ENCODE measurements at places on chromosomes 1 and 21.

DNA sequence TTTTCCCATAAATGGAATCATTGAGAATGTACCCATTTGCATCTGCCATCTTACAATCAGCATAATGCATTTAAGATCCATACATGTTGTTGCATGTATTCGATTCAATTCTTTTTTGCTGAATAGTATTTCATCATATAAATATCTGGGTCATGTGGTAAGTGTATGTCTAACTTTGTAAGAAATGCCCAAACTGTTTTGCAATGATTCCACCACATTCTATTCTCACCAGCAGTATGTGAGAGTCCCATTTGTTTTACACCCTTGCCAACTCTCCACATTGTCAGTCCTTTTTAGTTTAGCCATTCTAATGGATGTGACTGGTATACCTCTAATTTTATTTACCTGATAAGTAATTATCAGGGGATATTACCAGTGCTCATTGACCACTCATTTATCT, 115.8 kb upstream of the PBX1 start:
- DNase-seq: no peak

DNA sequence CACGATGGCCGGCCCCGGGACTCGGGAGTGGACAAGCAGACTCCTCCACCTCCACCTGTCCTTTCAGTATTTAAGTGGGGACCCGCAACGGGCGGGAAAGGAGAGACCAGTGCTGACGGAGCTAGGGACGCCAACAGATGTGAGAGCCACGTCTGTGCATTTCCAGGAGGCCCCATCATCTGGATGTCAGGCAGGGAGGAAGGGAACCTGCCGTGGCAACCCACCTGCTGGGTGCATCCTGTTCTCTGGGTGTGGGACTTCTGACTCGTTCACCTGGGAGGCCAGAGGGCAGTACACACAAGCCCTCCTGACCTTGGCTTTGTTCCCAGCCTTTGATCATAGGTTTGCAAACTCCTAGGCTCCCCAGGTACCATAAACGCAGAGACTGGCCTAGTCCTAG, 5.6 kb upstream of the PCBP3 start:
- DNase-seq: no peak

DNA sequence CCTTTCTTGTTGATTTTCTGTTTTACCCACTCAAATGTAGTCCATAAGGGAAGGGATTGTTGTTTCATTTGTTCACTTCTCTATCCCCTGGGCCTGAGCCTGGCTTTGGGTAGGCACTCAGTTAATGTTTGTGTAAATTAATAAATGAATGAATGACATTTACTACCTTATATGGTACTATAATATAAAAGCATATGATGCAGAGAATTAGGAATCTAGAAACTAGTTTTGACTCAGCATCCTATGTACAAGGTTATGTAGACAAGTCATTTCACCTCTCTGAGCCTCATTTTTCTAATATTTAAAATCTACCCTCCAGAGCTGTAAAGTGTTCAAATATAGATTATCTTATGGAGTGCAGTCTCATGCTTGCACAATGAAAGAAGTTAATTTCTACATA, 68.9 kb upstream of the S1PR1 start:
- DNase-seq: no peak

GRCh38 chr21:45114475-45114874, 40.1 kb downstream of the ADARB1 start:
- no peak for DNase-seq

DNA sequence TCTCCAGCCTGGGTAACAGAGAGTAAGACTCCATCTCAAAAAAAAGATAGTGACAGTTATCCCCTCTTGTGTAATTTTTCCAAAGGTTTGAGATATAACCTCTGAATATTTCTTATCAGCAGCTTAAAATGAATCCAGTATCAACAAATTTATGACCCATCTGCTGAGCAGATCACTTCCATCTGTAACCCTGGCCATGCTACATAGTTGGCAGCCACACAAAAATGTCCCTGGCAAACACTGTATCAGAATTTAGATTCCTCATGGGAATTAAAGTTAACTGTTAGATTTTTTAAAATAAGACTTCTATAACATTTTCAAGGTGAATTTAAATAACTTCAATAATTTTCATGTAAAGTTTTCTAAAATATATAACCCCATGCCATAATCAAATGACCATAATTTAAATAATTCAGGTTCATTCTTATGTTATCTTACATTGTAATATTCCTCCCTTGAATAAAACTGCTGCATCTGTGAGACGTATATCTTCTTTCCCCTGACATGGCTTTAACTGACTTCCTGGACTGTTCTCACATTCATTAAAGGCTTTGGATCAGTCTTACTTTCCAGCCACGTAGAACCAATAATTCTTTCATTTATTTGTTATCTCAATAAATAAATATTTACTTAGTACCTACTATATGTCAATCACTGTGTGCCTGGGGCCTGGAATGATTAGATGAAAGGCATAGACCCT, 5.3 kb upstream of the PRPF38B start:
- DNase-seq: no peak

- DNase-seq: no peak
Measured at GRCh38 chr1:21520899-21521716, 11.9 kb downstream of the ALPL start.

DNA sequence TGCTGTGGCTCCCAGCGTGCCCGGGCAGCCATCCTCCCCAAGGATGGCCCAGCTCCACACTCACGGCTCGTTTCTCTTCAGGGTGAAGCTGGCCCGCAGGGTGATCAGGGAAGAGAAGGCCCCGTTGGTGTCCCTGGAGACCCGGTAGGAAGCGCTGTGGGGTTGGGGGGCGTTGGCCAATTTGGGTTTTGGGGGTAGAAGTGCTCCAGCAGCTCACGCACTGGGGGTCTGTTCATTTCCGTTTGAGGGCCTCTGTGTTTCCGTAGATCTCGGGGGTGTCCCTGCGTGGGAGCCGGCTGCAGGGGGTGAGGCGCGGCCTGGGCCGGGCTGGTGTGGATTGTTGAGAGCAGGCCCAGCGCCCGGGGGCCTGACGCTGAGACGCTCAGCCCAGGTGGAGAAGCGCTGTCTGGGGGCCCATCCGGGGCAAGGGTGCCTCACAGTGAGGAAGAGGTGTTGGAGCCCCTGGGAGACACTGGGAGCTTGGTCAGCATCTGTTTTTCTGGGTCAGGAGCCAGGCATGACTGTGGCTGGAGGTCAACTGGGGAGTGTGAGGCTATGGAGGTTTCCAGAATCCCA, 12.6 kb downstream of the COL6A1 start:
- DNase-seq: no peak
